ENCODE measurements at places on chromosomes 7 and 10. TPM values are rescaled to one million over a fixed set of nuclear protein-coding genes. Genes with fewer than 3 reads are reported as not detected.

DNA sequence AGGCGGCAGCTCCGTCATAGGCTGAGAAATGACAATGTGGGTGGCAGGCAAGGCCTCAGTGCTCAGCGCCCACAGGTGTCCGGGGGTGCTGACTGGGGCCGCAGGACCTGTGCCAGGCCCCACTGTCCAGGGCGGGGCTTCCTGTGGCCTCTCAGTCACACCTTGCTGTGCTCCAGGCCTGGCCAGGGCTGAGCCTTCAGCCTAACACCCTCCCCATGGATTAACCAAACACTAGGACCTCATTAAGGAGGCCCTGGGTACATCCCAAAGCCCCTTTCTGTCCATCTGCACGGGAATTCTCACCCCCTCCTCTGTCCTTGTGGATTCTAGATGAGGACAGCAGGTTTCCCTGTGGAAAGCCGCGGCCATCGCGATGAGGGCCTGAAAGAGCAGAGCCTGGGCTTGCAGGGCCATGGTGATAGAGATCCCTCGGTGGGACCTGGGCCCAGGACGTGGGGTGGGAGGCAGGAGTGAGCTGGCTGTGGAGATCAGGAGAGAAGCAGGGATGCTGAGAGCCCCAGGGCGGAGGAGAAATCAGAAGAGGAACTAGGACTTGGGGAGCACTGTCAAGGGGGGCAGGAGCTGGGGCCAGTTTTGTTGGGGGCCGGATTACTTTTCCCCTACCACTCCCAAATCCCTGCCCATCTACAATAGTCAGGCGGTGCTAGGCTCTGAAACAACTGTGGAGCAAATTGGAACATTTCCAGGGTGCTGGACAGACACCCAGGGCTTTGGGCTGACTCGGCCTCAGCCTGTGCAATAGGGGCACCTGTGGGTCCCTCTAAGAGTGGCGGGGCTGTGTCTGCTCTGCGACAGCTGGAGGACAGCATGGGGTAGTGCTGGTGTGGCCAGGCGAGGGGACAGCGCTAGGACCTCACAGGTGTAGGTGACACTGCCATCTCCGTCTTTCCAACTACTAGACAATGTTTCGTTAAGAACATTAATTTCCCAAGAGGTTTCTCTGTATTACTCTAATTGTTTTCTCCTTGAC is 23.3 kb upstream of the MNX1 start:
- no peak for DNase-seq

GRCh38 chr7:44045226-44046014 is 918 bp downstream of the DBNL start:
- peak; percentile 70 for DNase-seq

GRCh38 chr10:132476146-132477065 is 61.2 kb upstream of the INPP5A start:
- peak; percentile 29 for DNase-seq

GRCh38 chr10:591646-592045 is 97.8 kb downstream of the DIP2C start:
- no peak for DNase-seq

GRCh38 chr7:77697535-77697831 is 1.2 kb downstream of the RSBN1L start:
- DNase-seq: peak; percentile 84

- DNase-seq: no peak
Measured at GRCh38 chr10:1661859-1662437, 75.4 kb downstream of the ADARB2 start.

GRCh38 chr7:91287371-91288084 is 23.3 kb downstream of the FZD1 start:
- DNase-seq: no peak

DNA sequence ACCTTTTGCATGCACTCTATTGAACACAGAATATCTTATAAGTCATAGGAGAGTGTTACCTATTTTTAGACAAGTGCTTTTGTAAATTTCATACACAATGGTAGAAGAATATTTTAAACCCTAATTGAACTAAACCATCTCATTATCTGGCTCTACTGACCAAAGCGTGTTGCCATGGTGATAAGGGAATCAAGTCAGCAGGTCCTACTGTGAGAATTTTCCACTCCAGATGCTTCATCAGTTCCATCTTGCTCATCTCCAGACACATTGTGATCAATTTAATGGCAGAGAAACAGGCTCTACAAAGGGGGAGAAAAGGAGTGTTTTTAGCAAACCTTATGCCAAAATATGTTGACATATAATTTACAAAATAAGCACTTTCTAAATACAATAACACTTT is 621.9 kb upstream of the GHITM start:
- DNase-seq: no peak

Gene SLC18A3
- total RNA-seq: not detected

Gene FGF8
- not detected for total RNA-seq

Gene MDFIC
- 49.8 TPM for total RNA-seq

Gene C10orf62
- 0.51 TPM for total RNA-seq

Gene PAPOLB
- total RNA-seq: 0.05 TPM

Gene GDF2
- not detected for total RNA-seq

Measured in cardiac septum (tissue), 1 donor.